ENCODE measurements at places on chromosomes 3 and 15. TPM values are rescaled to one million over a fixed set of nuclear protein-coding genes. Genes with fewer than 3 reads are reported as not detected.
A peak's percentile ranks its signal among the peaks of the same experiment; 100 is the strongest.

The RASL12 gene
- 1.7 TPM for total RNA-seq

- no peak for DNase-seq
These were observed 11.9 kb upstream of the SKIC8 start for GRCh38 chr15:78311292-78311691.

GRCh38 chr3:72811571-72811970, 36.7 kb downstream of the SHQ1 start:
- DNase-seq: no peak

The PFN2 gene
- total RNA-seq: 161 TPM

The TLR9 gene
- total RNA-seq: not detected

DNA sequence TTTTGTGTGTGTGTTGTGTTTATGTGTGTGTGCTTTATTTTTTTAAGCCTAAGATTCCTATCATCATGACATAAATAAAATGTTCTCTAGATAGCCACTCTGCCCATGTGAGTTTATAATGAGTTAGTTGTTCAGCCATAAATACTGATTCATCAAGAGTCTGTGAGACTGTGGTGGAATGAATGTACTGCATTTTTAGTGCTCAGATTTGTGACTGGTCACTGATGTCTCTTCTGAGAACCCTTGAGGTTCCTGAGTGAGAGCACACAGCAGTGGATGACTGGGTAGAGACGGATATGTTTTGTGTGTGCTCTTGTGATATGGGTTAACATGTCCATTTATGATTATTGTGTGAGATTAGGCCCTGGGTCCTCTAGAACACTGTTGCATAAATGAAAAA, 51.2 kb downstream of the SETD5 start:
- DNase-seq: no peak

DNA sequence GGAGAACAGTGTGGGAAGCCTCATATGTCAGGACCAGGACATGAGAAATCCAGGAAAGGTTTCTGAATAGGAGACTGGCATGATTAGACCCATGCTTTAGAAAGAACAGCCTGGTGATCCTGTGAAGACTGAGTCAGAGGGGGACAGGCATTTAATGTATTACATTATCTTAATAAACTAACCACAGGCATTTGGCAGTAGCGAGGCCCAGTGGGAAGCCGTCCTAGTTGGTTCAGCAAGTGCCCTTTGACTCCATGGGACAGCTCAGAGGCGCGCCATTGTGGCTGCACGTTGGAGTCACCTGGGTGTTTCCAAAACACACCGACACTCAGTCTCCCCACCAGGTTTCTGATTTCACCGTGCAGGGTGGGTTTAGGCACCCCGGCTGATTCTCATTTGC, 90.5 kb upstream of the DGKG start:
- peak; percentile 73 for DNase-seq

DNA sequence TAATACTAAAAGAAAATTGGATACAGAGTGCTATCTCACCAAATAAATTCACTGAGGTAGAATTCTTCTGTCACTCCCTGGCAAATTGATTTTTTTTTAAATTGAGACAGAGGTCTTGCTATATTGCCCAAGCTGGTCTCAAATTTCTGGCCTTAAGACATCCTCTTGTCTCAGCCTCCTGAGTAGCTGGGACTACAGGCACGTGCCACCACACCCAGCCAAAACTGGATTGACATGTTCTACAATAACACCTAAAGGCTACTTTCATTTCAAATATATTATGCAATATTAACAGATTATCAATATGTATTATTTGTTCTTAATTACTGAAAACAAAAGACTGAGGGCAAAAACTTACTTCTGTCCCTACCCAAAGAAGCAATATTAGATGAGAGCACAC, 36.7 kb downstream of the TFDP2 start:
- no peak for DNase-seq

- DNase-seq: peak; percentile 87
These were observed 138.0 kb upstream of the SMAD3 start for GRCh38 chr15:66927201-66928077.

DNA sequence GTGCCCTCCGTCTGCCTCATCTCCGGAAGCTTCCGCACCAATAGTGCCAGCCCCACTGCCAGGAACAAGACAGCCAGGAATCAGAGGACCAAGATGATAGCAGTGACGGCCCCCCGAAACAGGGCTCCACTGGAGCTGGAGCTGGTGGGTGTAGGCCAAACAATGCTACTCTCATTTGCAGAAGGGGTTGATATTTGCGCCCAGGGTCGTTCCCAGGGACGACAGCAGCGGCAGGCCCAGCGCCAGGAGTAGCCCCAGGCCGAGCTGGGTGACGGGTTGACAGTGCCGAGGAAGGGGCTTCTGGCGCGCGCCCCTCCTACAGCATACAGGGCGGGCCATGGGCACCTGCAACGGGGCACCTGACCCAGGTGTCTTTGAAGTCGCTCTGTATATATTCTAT, 301.4 kb downstream of the CNTN6 start:
- DNase-seq: no peak

DNA sequence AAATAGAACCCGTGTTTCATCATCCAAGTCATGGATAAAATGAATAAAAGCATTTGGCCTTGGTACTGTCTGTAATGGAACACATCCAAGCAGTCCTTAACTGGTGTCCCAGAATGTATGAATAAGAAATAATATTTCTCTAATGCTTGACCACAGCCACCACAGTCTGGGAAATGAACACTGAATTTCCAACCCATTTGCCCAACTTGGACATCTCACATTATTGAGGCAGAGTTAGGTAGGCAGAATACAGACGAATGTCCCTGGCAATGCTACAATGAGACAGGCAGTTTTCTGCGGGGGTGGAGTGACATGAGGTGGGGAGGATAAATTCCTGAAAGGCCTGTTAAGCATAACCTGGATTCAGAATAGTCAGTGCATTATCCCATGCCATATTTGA, 245.7 kb downstream of the ZIC1 start:
- peak; percentile 65 for DNase-seq
